ENCODE measurements at places on chromosomes 5 and 9. TPM values are rescaled to one million over a fixed set of nuclear protein-coding genes. Genes with fewer than 3 reads are reported as not detected.

Gene NKD2
- 23.2 TPM for total RNA-seq

Gene SHISAL2B
- total RNA-seq = not detected

Gene SLC34A3
- total RNA-seq = 0.07 TPM

Gene AGXT2
- not detected for total RNA-seq

Gene IGFBPL1
- 2.5 TPM for total RNA-seq

Gene CD14
- 3.4 TPM for total RNA-seq
